Midbrain (tissue), 1 donor: ENCODE measurements at places on chromosomes 5 and 9.

DNA sequence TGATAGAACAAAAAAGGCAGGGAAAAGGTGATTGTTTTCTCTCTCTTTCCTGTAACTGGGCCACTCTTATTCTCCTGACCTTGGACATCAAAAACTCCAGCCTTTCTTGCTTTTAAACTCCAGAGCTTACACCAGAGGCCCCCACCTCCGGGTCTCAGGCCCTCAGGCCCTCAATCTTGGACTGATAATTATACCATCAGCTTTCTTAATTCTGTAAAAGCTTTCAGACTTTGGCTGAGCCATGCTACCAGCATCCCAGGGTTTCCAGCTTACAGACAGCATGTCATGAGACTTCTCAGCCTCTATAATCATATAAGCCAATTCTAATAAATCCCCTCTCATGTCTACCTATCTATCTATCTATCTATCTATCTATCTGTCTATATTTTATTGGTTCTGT, 137.7 kb downstream of the SNX18 start:
- DNase-seq = no peak

- no peak for DNase-seq
These were observed 41.5 kb downstream of the UBE2R2 start for GRCh38 chr9:33858423-33858822.

GRCh38 chr5:87831499-87831898, 418.8 kb upstream of the CCNH start:
- DNase-seq = no peak

- DNase-seq = peak; percentile 18
These were observed at the start of gene AHRR for GRCh38 chr5:321230-321725. TSS of gene AHRR (plus strand) at chr5:321714. CDS start at chr5:343903, 22,189 bp downstream.

DNA sequence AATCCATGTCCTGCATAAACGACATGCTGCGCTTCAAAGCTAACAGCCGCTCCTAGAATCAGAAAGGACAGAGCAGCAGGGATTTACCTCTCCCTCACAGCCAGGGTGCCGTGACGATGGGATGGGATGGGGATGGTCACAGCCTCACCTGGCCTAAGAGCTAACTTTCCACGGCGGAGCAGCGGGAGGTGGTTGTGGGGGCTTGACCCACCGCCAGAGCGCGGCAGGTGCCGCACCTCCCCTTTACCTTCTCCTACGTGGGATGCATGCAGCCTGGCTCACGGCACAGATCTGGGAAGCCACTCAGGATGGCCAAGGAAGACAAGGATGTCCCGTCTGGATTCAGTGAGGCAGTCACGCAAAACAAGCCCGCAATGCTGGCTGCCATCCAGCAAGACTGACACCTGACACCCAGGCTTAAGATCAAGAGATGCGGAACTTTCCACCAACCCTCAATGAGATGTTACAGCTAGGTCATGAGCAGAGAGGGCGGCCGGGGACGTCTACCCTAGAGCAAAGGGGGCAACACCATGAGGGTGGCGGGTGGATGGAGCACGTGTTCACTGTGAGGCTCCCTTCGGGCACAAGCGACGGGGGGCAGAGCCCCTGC, 5.8 kb downstream of the BRD9 start:
- DNase-seq = no peak
